ENCODE measurements at places on chromosomes 2 and 18. TPM values are rescaled to one million over a fixed set of nuclear protein-coding genes. Genes with fewer than 3 reads are reported as not detected.

The C2orf81 gene
- total RNA-seq = 4.2 TPM

The SERPINB10 gene
- total RNA-seq = not detected

The TLX2 gene
- not detected for total RNA-seq

The KIAA2012 gene
- total RNA-seq = not detected

The FLACC1 gene
- total RNA-seq = 1.9 TPM

The ALPI gene
- not detected for total RNA-seq

The FZD7 gene
- total RNA-seq = 3.2 TPM

The RESP18 gene
- not detected for total RNA-seq

The LOXHD1 gene
- not detected for total RNA-seq

The CDH20 gene
- 0.37 TPM for total RNA-seq

The LDLRAD4 gene
- 47.7 TPM for total RNA-seq

The ANKRD62 gene
- total RNA-seq = not detected

The PROM2 gene
- 0.39 TPM for total RNA-seq

The CHRND gene
- not detected for total RNA-seq

DNA sequence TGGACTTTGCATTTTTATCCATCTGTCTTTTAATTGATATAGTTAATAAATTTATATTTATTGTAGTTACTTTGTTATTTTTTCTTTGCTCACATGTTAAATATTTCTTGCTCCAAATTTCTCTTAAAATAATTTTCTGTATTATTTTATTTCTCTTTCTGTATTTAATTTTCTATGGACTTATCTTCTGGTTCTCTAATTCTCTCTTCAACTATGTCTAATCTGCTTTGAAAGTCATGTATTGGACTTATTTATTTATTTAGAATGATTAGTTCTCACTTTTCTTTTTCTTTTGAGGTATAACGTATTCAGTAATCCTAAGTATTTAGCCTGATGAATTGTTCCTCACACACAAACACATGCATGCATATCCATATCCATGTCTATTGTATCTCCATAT lies 53.1 kb downstream of the ASB1 start:
- H3K27me3 ChIP-seq = no peaks in the 10 kb centered on the region
- no peak for DNase-seq
- no peak overlapping the region for H3K27ac ChIP-seq
- no peaks in the 10 kb centered on the region for H3K4me1 ChIP-seq

DNA sequence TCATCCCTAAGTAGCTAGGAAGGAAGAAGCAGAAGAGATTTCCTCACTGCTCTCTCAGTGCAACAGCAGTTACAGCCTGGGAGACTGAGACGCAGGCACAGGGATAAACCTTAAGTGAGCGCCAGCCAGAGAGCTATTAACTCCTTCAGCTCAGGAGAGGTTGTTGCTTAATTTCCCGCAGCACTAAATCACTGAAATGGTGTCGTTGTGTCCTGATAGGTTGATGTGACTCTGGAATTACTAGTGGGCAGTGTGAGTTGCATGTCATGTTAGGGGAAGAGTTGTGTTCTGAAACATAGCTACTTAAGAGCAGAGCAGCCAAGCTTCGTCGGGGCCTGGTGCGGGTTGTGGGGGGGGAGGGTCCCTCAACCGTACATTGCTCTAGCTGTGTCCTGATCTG lies 225.8 kb downstream of the NAPG start:
- H3K27me3 ChIP-seq = no peaks in the 10 kb centered on the region
- H3K27ac ChIP-seq = no peak overlapping the region
- DNase-seq = no peak
- no peaks in the 10 kb centered on the region for H3K36me3 ChIP-seq
- no peak overlapping the region for H3K4me3 ChIP-seq
- no peaks in the 10 kb centered on the region for H3K4me1 ChIP-seq

- DNase-seq = no peak
- peak overlapping the region; percentile 14 for H3K27ac ChIP-seq
- H3K4me3 ChIP-seq = no peak overlapping the region
- no peaks in the 10 kb centered on the region for H3K4me1 ChIP-seq
- H3K27me3 ChIP-seq = no peaks in the 10 kb centered on the region
Measured at GRCh38 chr2:41947701-41948396, 100.0 kb upstream of the PKDCC start.

DNA sequence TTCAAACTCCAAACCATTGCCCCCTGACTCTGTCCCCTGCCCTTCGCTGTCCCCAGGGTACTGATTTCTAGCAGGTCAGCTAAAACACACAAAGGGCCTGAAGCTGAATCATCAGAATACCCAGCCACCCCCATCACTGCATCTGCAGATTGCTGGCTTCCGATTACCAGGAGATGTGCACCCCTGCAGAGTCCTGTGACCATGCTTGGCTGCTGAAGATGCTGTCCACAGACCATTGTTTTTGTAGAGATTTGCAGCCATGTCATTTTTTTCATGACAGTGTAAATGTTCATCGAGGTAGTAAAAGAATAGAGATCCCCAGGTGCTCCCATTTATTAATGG lies 463.3 kb downstream of the STK39 start:
- no peaks in the 10 kb centered on the region for H3K36me3 ChIP-seq
- no peak for DNase-seq
- no peaks in the 10 kb centered on the region for H3K27me3 ChIP-seq
- H3K4me1 ChIP-seq = no peaks in the 10 kb centered on the region

DNA sequence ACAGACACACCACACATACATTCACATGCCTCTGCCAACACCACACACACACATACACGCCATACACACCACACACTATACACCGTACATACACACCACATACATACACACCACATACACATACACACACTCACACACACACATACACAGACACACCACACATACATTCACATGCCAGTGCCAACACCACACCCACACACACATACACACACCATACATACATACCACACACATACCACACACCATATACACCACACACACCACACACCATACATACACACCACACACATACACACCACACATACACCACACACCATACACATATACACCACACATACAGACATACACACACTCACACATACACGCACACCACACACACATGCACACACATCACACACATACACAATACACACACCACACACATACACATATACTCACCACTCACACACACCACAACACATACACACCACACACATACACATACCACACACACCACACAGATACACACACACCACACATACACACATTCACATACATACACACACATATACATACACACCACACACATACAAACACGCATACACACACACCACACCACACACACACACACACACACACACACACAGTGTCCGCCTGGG lies 37.2 kb downstream of the MCFD2 start:
- H3K27ac ChIP-seq = no peak overlapping the region
- no peaks in the 10 kb centered on the region for H3K27me3 ChIP-seq
- DNase-seq = no peak

GRCh38 chr2:234355021-234355720 lies 141.7 kb downstream of the ARL4C start:
- no peaks in the 10 kb centered on the region for H3K4me1 ChIP-seq
- H3K27ac ChIP-seq = no peak overlapping the region
- no peak overlapping the region for H3K4me3 ChIP-seq
- H3K36me3 ChIP-seq = no peaks in the 10 kb centered on the region

DNA sequence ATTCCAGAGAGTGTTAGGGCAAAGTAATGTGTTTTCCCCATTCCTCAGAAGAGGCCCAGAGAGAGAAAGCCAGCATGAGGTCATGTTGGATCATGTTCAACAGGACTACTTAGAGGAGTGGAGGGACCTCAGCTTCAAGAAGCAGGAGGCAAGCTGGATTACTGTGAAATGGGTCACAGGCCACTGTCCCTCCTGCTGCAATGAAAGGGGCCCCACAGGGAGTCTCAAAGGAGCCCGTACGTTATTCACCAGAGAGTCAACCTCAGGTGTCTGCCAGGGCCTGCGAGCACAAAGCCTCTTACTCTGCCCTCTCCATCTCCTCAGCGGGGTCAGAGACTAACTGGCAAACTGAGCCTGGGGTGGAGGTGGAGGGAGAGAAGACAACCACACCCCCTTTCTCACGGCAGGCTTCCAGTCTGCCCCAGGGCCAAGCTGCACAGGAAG lies 27.2 kb upstream of the ACYP2 start:
- DNase-seq = no peak
- H3K27me3 ChIP-seq = no peaks in the 10 kb centered on the region
- no peak overlapping the region for H3K27ac ChIP-seq
- no peak overlapping the region for H3K4me3 ChIP-seq

DNA sequence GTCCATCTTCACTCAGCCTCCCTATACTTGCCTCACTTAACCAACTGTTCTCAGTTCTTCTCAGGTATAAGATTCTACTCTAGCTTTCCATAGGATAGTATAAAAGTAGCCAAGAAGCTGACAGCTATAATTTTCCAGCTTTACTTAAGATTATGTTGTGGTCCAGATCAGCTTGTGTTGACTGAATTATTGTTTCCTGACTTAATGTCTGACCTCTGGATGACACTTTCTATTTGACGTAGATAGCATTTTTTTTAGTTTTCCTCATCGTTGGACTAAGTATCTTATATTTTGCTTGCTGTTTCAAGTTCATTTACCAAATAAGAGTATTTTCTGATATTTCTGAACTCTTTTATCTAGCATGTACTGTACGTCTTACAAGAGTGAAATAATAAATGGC lies 1272.5 kb upstream of the CDH2 start:
- H3K27ac ChIP-seq = no peak overlapping the region
- H3K4me3 ChIP-seq = no peak overlapping the region
- H3K4me1 ChIP-seq = no peaks in the 10 kb centered on the region
- no peaks in the 10 kb centered on the region for H3K36me3 ChIP-seq
- H3K27me3 ChIP-seq = no peaks in the 10 kb centered on the region
- DNase-seq = no peak

DNA sequence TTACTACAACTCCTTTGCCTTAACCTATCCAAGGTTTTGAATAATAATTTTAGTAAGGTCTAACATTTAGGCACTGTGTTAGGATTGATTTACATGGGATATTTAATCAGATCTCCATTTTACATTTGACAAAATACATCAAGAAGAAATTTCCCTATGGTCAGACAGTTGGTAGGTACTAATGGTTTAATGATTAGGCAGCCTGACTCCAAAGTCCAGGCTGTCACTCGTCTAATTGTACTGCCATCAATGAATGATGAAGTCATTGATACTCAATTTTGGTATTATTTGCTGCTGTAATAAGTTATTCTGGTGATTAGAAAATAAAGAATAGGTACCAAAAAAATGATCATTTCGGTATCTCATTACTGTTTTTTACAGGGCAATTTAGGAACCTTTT lies 14.1 kb downstream of the BBS5 start:
- no peaks in the 10 kb centered on the region for H3K36me3 ChIP-seq
- no peaks in the 10 kb centered on the region for H3K4me1 ChIP-seq
- no peak overlapping the region for H3K27ac ChIP-seq

GRCh38 chr2:117717072-117717471 lies 97.4 kb upstream of the DDX18 start:
- DNase-seq = no peak
- no peaks in the 10 kb centered on the region for H3K4me1 ChIP-seq
- no peak overlapping the region for H3K27ac ChIP-seq
- no peaks in the 10 kb centered on the region for H3K36me3 ChIP-seq
- H3K27me3 ChIP-seq = no peaks in the 10 kb centered on the region

DNA sequence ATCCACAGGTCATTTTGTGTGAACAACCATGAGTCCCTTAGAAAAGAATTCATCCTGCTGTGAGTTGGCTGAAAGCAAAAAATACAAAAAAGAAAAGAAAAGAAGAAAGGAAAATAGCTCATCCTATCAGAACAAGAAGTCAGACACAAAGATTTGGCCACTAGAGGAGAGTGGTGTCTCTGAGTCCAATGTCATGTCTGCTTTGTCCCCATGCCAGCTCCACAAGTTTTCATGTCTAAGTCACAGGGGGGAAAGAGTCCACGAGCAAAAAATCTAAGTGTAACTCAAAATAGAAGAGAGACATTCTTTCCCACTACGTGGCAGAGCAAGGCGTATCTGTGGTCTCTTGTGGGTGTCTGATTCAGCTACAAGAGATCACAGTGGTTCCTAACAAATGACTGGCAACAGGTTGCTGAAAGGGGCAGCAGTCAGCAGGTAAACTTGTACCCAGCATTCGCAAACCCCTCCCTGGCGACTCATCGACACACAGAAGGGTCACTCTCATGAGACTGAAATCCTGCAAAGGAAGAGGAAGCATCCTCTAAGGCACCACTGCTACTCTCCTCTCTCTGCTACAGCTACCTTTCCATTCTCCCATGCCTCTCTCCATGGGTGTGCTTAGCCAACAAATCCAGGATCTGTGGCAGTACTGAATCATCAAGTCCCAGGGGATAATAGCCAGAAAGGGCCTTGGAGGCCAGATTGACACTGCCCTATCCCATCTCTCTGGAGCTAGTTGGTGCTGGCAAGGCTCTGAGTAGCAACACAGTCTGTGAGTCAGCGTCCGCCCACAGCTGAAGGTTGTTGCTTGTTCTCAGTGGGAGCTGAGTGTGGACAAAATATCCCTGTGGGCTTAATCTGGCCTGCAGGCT lies 123.0 kb upstream of the SLC39A10 start:
- DNase-seq = peak; percentile 93
- H3K27ac ChIP-seq = peak overlapping the region; percentile 70
- H3K36me3 ChIP-seq = no peaks in the 10 kb centered on the region
- H3K4me3 ChIP-seq = peak overlapping the region; percentile 25
- H3K27me3 ChIP-seq = no peaks in the 10 kb centered on the region
- peaks cover 16% of the 10 kb centered on the region for H3K4me1 ChIP-seq

GRCh38 chr2:227828477-227828912 lies 14.9 kb downstream of the CCL20 start:
- no peaks in the 10 kb centered on the region for H3K27me3 ChIP-seq
- H3K36me3 ChIP-seq = no peaks in the 10 kb centered on the region
- no peak overlapping the region for H3K27ac ChIP-seq
- H3K4me1 ChIP-seq = no peaks in the 10 kb centered on the region
- no peak overlapping the region for H3K4me3 ChIP-seq
- DNase-seq = no peak

DNA sequence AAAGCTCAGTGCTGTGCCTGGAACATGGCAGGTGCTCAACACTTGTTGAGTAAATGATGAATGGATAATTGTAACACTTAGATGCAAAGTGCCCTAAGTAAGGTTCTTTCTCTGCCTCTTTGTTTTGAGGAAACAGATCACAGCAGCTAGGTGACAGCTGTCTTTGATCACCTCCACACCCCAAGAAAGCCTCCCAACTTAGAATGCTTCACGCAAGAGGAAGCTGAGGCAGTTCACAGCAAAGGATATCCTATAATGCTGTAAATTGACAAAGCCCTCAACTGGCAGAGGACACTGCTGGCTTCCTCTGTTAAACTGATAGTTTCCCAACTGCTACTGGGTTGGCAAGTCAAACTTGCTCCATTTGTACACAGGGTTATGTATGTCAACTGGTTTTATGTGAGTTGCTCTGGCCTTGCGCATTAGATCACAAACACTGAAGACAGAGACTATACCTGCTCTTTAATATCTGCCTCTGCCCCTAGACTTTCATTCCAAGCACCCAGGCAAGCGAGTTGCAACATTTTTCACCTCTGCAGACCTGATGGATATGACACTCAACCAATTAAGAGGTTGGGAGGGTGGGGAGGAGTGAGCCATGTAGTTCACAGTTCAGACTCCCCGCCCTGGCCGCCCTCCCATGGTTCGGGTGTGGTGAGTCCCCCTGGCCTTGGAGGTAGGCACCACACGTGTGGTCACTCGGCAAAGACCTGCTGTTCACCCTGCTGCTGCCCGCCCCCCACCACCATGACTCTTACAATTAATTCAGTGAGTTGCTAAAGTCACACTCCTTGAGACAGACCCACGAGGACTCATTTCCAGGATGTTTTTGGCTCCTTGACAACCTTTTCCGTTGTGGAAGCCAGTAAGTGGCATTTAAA lies 4.8 kb upstream of the MALL start:
- H3K36me3 ChIP-seq = no peaks in the 10 kb centered on the region
- H3K4me1 ChIP-seq = peaks cover 5% of the 10 kb centered on the region
- no peak overlapping the region for H3K4me3 ChIP-seq
